ENCODE measurements at places on chromosomes 16 and 17.

- DNase-seq = peak; percentile 50
These were observed 458.0 kb upstream of the ASIC2 start for GRCh38 chr17:33750943-33751701.

- no peak for DNase-seq
These were observed 1425.1 kb upstream of the CDH8 start for GRCh38 chr16:63461248-63461841.

GRCh38 chr16:11909653-11910545, 5.9 kb downstream of the GSPT1 start:
- no peak for DNase-seq

- DNase-seq = no peak
These were observed 89.1 kb downstream of the SEC14L1 start for GRCh38 chr17:77229786-77230435.

DNA sequence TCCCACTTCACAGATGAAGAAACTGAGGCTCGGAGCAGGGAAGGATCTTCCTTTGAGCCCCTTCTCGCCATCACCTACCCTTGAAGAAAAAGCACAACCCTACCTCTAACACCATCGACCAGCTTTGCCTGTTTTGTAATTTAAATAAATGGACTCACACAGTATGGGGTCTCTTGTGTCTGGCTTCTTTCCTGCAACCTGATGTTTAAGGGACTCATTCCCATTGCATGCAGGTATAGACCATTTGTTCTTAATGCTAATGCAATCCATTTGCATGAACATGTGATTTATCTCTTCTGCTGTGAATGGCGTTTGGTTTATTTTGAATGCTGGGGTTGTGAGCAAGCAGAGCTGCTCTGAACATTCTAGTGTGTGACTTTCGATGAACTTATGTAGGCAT, 150.8 kb upstream of the FOXF1 start:
- no peak for DNase-seq

DNA sequence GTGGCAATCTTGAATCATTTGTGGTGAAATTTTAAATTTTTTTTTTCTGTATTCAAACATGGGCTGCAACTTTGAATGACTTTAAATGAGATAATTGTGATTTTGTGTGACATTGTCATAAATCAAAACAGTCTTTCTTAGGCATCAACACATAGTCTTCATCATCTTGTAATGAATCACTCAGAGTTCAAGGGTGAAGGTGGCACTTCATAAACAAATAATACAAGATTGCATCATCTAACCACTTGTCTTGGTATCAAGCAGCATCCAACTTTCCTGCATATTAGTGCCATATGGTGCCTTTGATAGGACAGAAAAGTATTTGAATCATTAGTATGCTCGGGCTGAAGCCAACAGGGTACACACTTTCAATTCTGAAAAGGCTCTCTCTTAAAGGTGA, 392.4 kb upstream of the GOT2 start:
- no peak for DNase-seq

DNA sequence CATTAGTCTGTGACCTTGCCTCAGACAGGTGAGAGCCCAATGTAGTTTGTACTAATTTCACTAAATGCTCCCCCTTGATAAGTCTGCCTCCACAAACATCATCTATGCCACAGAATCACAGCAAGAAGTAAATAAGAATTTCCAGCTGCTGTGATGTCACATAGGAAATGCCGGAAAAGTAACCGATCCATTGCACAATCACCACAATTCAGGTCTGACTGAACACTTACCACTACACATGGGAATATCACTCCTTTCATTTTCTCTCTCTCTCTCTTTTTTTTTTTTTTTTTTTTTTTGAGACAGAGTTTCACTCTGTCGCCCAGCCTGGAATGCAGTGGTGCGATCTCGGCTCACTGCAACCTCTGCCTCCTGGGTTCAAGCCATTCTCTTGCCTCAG, 79.0 kb upstream of the CDH11 start:
- no peak for DNase-seq

- no peak for DNase-seq
These were observed 17.5 kb downstream of the LIMD2 start for GRCh38 chr17:63682441-63682840.

- DNase-seq = no peak
These were observed 422 bp downstream of the UQCC4 start for GRCh38 chr16:1420111-1420539.

GRCh38 chr17:15263680-15264079, 1.4 kb downstream of the PMP22 start:
- DNase-seq = no peak

DNA sequence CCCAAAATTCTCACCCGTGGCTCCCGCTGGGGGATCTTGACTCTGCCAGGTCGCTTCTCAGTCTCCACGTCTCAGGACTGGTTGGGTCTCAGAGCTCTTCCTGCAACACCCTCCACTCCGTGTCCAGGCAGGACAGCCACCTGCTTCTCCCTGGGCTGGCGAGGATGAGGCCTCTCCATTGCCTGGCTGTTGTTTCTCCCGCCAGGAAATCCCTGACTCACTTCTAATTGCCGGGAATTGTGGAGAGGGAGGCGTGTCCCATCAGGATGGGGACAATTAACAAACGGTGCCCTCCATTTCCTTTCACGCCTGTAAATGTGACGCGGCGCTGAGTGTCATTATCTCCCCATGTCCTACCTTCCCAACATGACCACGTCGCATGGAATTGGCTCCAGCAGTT, 204.5 kb downstream of the RBFOX3 start:
- DNase-seq = no peak

DNA sequence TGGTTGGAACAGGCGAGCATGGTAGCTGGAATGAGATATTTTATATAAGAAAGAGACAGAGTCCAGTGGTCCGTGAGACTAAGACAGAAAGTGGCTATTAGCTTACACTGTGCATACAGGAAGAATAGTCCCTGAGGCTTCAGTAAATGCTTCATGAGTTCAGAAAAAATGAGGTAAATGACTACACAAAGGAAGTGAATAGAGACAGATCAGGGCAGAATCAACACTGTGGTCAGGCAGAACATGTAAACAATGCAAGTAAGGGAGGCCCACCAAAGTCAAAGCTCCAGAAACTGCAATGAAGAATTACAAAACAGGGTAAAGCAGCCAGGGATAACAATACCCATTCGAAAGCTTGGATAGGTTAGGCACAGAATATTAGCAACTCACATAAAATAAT, 4.8 kb downstream of the ABCA10 start:
- DNase-seq = no peak

- no peak for DNase-seq
These were observed 207.6 kb downstream of the RAB11FIP4 start for GRCh38 chr17:31598921-31599571.

GRCh38 chr16:67084345-67085028, 25.3 kb upstream of the PHAF1 start:
- no peak for DNase-seq

DNA sequence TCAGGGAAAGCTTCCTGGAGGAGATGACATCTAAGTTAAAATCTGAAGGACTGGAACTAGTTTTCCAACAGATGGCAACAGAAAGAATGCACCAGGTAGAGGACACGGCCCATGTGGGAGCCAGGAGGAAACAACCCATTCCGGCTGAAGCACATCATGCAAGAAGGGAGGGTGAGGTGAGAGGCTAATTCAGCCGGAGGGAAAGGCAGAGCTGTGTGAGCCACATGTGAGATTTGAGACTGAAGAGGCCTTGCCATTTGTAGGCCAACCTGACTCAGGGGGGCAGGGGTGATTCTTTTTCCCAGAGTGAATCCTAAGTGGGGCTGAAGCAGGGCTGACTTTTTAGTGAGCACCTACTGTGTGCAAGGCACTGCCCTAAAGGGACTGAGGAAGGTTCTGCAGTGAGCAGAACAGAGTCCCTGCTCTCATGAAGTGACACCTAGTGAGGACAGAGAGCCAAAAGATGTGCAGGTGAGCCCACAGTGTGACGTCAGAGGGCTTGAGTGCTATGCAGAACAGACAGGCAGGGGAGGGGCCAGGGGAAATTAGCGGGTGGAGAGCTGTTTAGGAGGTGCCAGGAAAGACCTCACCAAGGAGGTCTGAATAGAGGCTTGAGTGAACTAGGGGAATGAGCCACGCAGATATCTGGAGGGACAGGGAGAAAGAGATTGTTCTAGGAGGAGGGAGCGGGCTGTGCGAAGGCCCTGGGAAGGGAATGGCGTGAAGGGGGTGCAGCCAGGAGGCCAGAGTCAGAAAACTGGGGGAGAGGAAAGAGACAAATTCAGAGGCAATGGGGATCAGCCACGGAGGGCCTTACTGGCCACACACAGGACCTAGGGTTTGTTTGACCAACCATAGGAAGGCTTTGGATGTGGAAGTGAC, 19.8 kb upstream of the IL21R start:
- DNase-seq = no peak

- DNase-seq = no peak
These were observed 25.6 kb upstream of the NPTX1 start for GRCh38 chr17:80501741-80502577.

DNA sequence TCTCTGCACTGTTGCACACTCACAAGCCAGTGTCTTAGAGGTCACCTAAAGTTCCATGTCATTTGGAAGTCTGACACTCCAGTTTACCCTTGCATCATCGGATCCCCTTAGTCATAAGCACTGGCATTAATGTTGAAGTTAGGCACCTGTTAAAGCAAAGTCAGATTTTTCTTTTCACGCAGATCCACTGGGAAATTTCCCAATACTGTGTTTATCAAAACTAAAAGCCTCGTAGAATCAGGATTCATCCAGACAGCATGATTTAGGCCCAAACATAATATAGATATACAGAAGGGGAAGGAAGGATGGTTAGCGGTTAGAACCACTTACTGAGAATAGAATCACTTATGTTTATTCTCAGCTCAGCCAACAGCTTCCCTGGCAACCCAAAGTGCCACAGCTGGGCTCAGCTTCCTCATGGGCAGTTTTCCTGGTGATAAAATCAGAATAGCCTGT, 30.1 kb upstream of the HAPSTR1 start:
- DNase-seq = no peak

All from activated CD4-positive, alpha-beta T cell treated with anti-CD3 and anti-CD28 coated beads, Interleukin-2, amount 50 U/mL, for 4 hours (primary cell).